NCI-H2081 treated with DMSO at 0.1 percent for 48 hours (cell line): ENCODE measurements at places on chromosomes 16 and 17.
A peak's percentile ranks its signal among the peaks of the same experiment; 100 is the strongest.

GRCh38 chr17:4604111-4604644 is 19.8 kb downstream of the SMTNL2 start:
- peak; percentile 20 for DNase-seq

DNA sequence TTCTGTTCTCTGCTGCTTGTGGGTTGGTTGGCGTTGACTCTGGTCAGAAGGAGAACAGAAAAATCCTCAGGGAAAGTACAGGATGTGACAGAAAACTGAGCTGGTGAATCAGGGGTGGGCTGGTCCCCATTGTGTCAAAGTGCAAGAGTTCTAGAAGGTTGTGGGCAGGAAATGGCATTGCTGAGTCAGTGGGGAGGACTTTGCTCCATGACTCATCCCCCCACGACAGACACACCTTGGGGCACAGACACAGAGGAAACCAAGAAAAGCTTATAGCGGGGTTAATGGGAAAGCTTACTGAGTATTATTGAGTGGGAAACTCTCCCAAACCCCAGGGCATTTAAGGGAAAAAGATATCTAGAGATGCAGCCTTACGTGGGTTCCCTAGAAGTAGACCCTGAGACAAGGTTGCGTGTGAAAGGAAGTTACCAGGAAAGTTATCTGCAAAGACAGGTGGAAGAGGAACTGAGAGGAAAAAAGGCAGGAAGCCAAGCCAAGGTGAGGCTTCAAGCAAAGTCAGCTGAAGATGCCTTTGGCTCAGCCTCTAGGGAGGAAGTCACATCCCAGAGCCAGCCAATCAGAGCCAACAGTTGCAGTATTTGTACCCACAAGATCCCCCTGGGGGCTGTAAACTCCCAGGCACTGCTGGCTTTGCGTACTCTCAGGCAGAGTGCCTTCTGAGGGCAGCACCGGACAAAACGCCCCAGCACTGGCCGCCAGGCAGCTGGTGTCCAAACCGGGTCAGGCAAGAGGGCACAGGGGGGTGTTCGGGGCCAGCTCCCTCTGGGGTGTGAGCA is 86.4 kb downstream of the FOXL1 start:
- DNase-seq = no peak

DNA sequence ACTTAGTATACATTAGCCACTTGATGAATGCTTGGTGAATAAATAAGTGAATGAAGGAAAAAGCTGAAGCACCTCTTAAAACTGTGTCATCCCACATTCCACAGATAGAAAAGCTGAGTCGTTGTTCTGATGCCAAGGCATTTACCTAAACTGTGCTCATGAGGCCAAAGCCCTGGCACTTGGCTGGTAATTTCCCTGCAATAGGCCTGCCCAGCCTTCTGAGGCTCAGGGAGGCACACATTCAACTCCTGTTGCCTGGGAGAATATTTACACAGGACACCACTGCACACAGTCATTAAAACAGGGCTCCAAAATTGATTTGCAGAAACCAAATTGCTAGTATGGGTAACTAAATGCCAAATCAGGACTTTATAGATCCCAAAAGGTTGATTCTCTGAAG is 333.0 kb upstream of the C16orf82 start:
- DNase-seq = no peak

DNA sequence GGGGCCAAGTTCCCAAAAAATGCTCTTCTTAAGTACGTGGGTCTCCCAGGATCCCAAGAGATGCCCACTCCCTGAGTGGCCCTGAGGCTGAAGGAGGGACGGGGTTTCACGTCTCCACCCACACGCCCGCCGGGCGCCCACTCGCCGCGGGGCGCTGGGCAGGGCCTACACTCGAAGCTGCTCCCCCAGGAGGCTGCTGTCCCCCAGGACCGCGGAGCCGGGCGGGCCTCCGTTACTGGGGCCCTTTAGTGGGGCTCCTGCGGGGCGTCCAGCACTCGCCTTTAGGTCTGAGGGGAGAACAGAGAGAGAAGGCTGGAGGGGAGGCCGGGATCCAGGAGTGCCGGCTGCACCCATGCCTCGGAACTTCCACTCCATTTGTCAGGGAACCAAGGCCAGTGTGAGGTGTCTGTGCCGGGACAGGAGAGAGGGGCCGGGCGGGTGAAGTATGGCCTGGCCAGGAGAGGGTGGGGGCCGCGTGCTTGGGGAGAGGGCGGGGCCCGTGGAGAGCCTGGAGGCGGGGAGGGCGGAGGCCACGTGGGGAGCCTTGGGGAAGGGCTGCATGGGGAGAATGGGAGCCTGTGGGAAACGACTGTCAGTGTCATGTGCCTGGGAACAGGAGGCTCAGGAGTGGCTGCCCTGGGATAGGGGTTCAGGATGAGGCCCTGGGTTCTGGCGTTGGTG is 18.8 kb downstream of the NUBP1 start:
- DNase-seq = no peak

- DNase-seq = no peak
These were observed 39.0 kb downstream of the SLC6A4 start for GRCh38 chr17:30196504-30196903.

DNA sequence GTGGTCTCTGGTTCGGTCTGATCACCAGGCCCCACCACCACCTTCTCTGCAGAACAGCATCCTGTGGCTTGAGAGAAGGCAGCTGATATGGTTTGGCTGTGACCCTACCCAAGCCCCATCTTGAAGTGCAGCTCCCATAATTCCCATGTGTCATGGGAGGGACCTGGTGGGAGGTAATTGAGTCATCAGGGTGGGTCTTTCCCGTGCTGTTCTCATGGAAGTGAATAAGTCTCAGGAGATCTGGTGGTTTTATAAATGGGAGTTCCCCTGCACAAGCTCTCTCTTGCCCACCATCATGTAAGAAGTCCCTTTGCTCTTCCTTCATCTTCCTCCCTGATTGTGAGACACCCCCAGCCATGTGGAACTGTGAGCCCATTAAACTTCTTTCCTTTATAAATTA is 352.3 kb upstream of the CDH5 start:
- DNase-seq = no peak
